CD4-positive, alpha-beta T cell treated with Interleukin-6 at 100 ng/mL for 8 hours (primary cell): ENCODE measurements at places on chromosomes 16 and 17.

DNA sequence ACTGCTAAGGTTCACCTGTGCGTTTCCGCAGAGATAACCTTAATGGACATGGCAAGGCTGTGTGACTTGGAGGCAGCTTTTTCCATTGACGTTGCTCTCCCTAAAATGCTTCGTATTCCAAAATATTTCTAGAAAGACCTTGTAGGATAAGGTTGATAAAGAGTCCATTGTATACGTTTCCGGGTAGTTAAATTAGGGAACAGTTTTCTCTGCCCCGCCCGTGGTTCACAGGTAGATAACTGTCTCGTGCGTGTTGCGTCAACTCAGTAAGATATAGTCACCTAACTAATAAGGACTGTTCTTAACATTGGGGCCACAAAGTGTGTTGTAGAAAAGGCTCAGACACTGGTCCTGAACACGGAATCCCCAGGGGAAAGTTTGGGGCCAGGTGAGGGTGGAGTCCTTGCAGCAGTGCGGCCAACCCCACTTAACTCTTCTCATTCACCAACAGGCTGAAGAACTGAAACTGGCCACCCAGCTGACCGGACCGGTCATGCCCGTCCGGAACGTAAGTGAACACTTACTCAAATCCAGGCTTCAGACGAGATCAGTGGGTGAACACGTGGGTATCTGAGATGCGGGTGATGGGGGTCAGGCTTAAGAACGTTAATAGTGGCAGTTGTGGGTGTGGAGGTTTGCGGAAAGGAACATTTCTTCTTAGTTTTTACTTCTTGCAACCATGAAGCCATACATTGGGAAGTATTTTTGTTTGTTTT lies 1.6 kb downstream of the RPL13 start:
- no peak for DNase-seq

DNA sequence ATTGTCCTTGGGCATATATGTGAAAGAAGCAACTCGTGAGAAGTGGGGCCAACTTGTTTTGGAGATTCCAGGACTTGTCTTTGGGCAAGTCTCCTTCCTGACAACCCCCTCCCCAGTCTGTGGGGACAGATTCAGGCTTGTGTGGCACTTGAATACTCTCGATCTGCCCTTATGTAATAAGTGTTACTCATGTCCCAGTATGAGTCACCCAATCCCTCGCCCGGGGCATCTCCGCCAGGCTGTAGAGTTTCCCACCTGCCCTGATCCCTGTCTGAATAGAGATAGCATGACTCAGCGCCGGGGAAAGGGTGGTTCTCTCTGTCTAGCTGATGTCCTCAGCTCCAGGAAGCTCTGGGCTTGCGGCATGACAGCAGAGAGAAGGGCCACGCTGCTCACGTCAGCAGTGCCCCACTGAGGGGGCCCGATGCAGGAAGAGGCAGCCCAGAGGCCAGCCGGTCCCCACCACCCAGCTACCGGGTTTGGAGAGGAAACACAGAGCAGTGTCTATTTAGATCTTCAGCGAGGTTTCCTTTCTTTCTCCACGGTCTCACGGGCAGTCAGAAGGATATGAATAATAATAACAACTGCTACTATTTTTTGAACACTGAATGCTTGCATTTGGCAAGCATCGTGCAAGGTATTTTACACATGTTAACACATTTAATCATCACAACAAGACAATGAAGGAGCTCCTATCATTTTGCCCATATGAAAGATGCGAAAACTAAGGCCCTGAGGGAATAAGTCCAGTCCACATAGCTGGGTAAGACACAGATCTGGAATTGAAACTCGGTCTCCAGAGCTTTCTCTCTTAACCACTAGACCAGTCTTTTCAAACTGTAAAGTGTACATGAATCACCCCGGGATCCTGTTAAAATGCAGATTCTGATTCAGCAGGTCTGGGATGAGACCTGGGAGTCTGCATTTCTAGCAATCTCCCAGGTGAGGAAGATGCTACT lies 426.7 kb upstream of the MAF start:
- peak; percentile 24 for DNase-seq

DNA sequence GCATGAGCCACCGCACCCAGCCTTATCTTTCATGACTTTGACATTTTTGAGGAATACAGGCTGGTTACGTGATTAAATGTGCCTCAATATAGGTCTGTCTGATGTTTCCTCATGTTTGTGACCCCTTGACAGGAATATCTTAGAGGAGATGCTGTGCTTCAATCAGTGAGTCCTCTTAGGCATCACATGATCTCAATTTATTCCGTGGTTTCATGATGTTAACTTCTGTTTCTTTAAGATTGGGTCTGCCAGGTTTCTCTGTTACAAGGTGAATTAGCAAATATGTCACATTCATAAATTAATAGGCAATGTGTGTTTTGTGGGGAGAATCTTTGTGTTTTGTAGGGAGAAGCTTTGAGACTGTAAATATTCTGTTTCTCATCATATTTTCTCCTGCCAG lies 3.3 kb downstream of the STXBP4 start:
- DNase-seq: no peak

DNA sequence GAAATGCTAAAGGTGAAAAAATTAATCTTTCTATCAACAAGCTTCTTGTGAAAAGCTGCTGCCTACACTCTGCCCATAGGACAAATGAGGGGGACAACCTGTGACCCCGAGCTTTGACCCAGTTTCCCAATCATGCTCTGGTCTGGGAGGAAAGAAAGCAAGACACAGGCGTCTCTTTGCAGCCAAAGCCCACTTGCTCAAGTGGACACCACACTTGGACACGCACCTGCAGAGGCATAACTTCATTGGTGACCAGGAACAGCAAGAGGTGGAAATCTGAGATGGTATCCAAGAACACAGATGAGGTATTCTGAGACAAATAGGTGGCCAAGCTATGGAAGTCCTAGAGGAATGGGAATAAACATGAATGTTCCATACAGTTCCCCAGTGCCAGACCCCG lies 15.0 kb upstream of the FAAP100 start:
- DNase-seq: no peak

- DNase-seq: no peak
Observed at GRCh38 chr17:7932483-7932891, 481 bp downstream of the CNTROB start.

DNA sequence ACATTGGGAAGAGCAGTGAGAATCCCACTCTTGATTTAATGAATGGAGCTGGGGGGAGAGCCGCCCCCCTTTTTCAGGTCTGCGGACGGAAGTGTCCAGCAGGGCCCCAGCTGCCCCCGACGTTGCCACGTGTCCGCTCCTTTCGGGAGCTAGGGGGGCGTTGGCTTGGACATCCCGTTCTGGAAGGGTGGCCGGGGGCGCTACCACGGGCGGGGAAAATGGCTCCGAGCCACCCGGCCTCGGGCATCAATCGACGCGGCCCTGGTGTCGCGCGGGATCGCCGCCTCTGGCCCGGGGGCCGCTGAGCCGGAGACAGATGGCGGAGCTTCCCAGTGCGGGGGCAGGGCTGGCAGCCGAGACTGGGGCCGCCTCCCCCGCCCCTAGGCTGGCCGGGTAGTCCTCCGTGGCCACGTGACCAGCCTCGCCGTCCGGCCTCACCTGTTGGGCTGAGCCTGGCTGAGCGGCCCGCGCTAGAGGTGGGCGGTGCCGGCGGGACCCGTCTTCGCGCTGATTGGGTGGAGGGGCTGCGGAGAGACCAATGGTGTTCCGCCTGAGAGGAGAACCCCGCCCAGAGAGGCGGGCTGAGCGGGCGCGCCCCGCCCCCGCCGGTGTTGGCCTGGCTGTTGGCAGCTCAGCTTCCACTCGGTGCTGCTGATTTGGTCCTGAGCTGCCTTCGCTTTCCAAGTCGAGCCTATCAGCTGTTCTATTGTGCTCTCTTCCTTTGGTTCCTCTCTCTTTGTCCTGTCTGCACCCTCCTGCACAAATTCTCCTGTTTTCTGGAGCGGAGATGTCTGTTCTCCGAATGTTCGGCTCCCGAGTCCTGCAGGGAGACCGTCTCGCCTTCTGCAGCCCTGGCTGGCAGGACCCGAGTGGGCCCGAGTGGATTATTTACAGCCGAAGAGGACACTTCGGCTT lies 8.3 kb downstream of the HS3ST3B1 start:
- DNase-seq: peak; percentile 89

GRCh38 chr17:64150237-64151015 lies 20.5 kb upstream of the ERN1 start:
- no peak for DNase-seq

GRCh38 chr17:18166894-18167293 lies 16.7 kb upstream of the ALKBH5 start:
- DNase-seq: no peak

DNA sequence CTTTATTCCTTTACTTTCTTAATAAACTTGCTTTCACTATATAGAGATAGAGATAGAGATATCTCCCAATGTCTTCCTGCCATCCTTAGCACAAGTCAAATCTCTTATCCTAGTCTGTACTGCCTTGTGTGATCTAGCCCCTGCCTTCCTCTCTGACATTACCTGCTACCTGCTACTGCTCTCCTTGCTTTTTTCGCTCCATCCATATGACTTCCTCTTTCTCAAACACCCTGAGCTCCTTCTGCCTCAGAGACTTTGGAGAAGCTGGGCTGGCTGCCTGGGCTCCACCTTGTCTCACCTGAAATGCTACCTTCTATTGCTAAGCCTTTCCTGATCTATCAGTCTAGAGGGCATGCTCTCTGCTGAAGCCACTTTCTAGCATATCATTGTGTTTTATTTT lies 24.7 kb upstream of the WSB1 start:
- no peak for DNase-seq

DNA sequence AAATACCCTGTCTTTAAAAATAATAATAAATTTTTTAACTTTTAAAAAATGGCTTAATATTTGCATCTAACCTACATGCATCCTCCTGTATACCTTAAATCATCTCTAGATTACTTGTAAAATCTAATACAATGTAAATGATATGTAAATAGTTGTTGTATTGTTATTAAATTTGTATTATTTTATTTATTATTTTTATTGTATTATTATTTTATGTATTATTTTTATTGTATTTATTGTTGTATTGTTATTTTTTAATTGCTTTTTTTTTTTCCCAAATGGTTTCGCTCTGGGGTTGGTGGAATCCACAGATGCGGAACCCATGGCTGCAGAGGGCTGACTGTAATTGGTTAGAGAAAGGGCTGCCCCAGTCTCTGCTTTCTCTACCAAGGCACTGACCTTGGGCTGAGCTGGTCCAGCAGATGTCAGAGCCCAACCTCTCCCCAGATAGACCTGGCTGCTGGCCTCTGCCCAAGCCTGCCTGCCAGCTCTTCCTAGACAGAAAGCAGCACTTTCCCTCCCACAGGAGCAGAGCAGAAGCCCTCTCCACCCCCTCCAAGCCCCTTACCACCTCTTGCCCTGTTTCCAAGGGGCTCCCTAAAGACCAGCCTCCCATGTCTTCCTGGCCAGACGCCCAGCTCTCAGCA lies 183.8 kb downstream of the GSG1L start:
- DNase-seq: no peak

- no peak for DNase-seq
Observed at GRCh38 chr16:76118344-76118743, 158.9 kb upstream of the CNTNAP4 start.

DNA sequence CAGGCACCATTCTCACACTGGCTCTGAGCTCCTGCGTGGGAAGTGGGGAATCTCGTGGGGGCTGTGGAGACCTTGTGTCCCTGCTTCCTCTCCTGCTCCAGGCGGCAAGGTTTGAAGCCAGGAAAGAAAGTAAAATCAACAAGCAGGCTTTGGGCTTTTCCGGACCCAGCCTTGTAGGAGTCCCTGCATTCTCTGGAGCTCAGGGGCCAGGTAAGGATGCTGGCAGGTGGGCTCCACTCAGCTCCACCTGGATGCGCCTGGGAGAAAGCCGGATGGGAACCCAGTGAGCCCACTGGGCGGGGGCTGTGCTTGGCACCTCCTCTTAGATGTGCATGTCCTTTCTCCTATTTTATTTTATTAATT lies 362.5 kb downstream of the SEC14L1 start:
- no peak for DNase-seq

DNA sequence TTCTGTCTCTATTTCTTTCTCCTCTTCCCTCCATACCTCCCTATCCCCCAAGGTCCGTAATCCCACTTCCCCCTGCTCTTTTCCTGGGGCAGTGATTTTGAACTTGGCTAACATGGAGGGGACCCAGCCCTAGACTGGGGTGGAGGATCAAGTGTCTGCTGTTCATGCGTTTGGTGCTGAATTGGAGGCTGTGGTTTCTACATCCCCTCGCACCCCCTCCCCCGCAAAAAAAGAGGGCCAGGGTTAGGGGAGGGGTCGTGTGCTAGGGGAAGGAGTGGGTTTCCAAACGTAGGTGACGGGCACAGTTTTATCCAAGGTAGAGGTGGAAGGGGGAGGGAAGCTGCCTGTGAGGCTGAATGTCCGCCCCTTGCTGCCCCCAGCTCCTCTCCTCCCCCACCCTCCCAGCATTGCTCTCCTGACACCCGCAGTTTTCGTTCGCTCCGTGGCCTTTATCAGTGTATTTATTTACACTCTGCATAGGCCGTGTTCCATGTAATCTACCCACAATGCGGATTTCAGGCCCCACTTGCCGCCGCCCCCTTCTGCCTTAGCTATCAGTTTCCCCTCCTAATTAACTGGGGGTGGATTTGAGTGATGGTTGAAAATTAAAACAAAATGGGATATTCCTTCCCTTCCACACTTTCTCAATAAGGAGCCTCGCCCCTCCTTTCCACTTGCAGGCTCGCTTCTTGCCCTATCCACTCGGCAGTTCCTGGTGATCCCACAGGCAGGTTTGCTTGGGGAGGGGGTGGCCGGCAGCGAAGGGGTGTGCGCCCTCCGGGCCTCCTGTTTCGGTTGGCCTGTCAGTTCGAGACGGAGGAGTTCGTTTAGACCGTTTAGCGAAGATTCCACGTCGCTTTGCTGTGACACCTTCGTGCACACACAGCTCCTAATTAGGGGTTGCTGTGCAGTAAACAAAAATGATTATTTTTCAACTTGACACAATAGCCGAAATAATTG lies 2.0 kb downstream of the GNAO1 start:
- DNase-seq: no peak

DNA sequence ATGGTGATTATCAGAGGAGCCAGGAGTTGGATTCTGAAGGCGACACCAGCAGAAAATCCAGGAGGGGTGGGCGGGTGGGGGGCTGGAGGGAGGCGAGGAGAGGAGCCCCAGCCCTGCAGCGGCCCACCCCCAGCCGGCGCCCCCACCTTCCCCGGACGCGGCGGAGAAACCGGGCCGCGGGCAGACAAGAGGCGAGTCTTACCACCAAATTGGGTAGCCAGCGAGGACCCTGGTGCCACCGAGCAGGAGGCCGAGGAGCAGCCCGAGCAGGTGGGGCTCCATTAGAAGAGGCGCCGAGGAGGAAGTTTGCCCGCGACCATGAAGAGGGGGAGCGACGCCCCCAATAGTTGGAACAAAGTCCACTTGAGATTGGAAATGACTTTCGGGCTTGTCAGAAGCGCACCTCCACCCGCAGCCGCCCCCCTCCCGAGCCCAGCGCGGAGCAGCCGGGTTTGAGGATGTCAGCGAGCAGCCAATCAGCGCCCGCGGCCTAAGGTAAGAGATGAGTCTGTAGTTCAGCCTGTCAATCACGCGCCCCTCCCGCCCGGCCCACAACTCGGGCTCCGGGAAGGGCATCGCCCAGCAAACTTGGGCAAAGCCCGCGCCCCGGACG lies at the start of gene WNT3:
TSS of gene WNT3 (minus strand) at position 377 of the 613 bp plus-strand sequence. CDS start at position 282, 95 bp downstream.
- peak; percentile 54 for DNase-seq

DNA sequence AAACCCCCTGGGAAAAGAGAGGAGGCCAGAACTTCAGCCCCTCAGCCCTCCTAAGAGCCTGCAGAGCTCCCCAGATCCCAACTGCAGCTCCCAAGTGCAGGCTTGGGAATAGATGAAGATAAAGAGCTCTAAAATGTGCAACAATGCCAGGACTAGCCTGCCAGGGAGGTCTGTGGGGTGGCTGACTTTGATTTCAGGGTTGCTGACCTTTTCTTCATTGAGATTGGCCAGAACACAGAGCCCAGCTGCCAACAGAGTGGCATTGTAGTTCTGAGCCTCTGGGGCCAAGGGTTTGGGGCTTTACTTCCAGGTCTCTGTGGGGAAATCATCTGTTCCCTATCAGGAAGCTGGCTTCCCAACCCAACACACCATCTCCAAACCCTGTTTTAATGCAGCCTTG lies 120.6 kb downstream of the COPRS start:
- DNase-seq: no peak
